Ovary (tissue), 10 donors: ENCODE measurements at places on chromosomes 6 and 20. TPM values are rescaled to one million over a fixed set of nuclear protein-coding genes. Genes with fewer than 3 reads are reported as not detected.

- no peaks in the 10 kb centered on the region for H3K27me3 ChIP-seq
- no peaks in the 10 kb centered on the region for H3K36me3 ChIP-seq
- no peak overlapping the region for H3K4me3 ChIP-seq
- no peak overlapping the region for H3K27ac ChIP-seq
These were observed 20.9 kb upstream of the SRF start for GRCh38 chr6:43150051-43150751.

DNA sequence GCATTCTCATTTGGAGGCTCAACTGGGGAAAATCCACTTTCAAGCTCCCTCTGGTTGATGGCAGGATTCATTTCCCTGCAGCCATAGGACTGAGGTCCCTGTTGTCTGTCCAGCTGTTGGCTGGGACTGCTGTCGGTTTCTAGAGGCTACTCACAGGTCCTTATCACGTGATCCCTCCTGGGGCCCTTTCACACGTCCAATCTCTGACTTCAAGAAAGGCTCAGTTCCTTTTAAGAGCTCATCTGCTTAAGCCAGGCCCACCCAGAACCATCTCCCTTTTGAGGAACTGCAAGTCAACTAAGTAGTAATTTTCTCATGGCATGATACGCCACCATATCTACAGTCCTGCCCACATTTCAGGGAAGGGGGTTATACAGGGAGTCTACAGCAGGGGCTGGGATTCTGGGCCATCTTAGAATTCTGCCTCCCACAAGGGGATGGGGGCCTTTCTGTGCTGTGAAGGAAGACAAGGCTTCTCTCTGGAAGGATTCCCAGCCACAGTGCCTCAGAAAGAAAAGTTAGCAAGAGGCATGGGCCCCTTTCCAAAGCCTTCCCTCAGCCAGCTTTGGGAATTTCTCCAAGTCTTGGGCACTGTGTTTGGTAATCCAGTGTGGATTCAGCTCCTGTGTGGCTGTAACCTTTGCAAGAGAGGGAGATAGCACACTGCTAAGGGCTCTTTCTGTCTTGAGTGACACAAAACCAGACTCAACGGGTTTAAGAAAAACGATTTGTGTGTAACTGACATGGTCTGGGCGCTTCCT lies 66.4 kb downstream of the CTCFL start:
- H3K27me3 ChIP-seq: no peaks in the 10 kb centered on the region
- H3K36me3 ChIP-seq: no peaks in the 10 kb centered on the region
- no peak for DNase-seq
- H3K4me1 ChIP-seq: no peaks in the 10 kb centered on the region
- no peak overlapping the region for H3K27ac ChIP-seq

- H3K4me1 ChIP-seq: no peaks in the 10 kb centered on the region
- no peak overlapping the region for H3K27ac ChIP-seq
- H3K4me3 ChIP-seq: no peak overlapping the region
- H3K36me3 ChIP-seq: no peaks in the 10 kb centered on the region
- no peaks in the 10 kb centered on the region for H3K27me3 ChIP-seq
These were observed 47.3 kb upstream of the STXBP5 start for GRCh38 chr6:147156799-147157382.

GRCh38 chr6:158031381-158032353 lies 50.0 kb downstream of the SYNJ2 start:
- no peaks in the 10 kb centered on the region for H3K36me3 ChIP-seq
- no peak overlapping the region for H3K4me3 ChIP-seq
- no peak overlapping the region for H3K27ac ChIP-seq
- DNase-seq: peak; percentile 50
- H3K27me3 ChIP-seq: no peaks in the 10 kb centered on the region

GRCh38 chr6:98574984-98575383 lies 259.4 kb upstream of the POU3F2 start:
- no peak overlapping the region for H3K4me3 ChIP-seq
- H3K27me3 ChIP-seq: no peaks in the 10 kb centered on the region
- DNase-seq: no peak
- H3K36me3 ChIP-seq: no peaks in the 10 kb centered on the region

DNA sequence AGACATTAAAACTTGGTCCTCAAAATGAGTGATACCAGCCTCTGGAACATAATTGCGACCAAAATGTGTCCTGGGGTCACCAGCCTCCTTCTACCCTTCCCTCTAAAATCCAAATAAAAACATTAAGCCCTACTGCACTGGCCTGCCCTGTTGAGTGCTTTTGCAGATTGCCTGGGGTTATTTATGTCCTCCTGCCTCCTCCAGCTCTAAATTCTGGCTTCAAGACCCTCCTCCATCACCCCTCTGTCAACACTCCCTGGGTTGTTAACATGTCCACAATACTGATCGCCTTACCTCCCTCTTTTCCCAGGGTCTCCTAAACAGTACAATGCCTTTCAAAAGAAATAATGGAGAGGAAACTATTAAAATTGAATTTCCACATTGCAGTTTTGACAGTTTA lies 327.5 kb downstream of the NRN1 start:
- DNase-seq: no peak
- no peaks in the 10 kb centered on the region for H3K27me3 ChIP-seq
- no peaks in the 10 kb centered on the region for H3K4me1 ChIP-seq
- no peak overlapping the region for H3K4me3 ChIP-seq
- H3K27ac ChIP-seq: no peak overlapping the region

CDH26 gene
- 0.20 TPM for total RNA-seq

C6orf118 gene
- not detected for total RNA-seq

SRMS gene
- not detected for total RNA-seq

PRICKLE4 gene
- 4.2 TPM for total RNA-seq
